ENCODE measurements at places on chromosomes 12 and 14.

GRCh38 chr12:104973250-104973649 is 12.9 kb upstream of the NOPCHAP1 start:
- DNase-seq = no peak

DNA sequence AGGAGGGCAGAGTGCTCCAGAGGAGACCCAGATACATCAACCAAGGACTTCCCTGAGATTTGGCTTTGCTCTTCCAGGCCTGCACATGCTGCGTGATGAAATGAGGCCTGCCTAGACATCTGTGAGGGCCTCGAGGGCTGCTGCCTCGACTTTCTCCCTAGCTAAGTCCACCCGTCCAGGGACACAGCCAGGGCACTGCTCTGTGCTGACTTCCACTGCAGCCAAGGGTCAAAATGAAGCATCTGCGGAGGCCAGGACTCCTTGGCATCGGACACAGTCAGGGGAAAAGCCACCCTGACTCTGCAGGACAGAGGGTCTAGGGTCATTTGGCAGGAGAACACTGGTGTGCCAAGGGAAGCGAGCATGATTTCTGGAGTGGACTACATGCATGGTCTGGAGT is 10.7 kb downstream of the SLC25A47 start:
- DNase-seq = no peak

DNA sequence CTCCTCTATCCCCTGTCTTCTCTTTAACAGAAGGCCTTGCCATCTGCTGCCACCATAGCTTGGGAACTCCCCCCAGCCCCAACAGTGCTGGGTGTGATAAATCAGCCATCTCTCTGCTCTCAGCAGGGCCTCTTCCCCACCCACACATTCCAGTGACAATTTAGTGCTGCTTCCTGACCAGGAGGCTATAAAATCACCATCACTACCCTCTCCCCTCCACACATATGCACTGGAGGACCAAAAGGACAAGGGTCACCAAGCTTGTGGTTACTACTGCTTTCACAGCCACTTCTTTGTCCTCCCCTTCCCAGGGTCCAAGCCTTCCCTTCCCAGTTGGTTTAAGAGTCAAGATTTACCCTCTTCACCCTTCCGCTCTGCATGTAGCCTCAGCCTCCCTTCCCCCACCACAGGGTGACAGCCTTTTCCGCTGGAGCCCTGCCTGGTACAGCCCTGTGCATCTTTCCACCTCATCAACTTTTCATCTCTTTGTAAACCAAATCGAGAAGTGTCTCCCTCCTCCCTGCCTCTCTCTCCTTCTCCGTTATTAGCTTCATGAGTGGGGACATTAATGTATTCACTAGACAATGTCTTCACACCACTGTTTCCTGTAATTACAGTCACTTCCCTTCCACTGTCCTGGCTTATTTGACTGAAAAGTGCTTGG is 9.4 kb downstream of the PSMB5 start:
- no peak for DNase-seq

GRCh38 chr12:6358881-6359280 is 16.5 kb downstream of the SCNN1A start:
- no peak for DNase-seq

DNA sequence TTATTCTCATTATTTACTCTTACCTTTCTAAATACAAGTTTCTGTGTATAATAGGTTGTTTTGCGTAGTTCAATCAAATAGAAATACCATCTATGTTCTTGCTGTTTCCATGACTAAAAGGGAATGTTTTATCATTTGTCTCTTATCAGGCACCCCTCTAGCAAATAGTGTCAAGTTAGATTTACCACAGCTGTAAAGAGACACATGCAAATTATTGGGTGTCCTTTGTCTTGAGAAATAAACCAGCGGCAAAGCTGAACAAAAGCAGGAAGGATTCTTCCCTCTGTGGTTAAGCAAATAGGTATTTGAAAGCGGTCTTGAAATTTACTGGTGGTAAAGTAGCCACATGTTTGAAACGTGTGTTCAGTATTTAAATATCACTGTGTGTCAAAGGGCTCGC is 405.9 kb downstream of the TMTC2 start:
- DNase-seq = no peak

GRCh38 chr14:76434220-76434619 is 58.3 kb downstream of the ESRRB start:
- DNase-seq = no peak

DNA sequence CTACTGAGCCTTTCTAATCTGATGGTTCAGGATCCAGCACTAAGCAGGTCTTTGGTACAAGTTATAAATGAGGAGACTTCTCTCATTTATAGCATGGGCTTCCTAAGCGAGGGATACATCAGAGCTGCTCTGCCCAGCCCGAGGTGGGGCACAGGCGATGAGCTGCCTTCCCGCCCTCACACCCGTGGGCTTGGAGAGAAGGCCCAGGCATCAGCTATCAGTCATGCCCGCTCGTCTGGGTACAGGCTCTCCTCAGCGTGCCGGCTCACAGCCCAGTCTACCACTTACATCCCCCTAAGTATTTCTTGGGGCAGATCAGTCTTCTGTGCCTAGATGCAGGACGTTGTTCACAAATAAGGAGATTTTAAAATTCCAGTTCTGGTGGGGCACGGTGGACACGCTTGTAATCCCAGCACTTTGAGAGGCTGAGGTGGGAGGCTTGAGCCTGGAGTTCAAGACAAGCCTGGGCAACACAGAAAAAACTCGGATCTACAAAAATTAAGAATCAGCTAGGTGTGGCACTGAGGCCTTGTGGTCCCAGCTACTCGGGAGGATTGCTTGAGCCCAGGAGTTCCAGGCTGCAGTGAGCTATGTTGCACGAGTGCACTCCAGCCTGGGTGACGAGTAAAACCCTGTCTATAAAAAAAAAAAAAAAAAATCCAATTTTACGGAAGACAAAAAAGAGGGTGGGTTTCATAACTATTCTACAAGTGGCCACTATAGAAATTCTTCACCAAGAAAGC is 57.0 kb downstream of the CCDC88C start:
- no peak for DNase-seq
